ENCODE measurements at places on chromosomes 7 and 10. TPM values are rescaled to one million over a fixed set of nuclear protein-coding genes. Genes with fewer than 3 reads are reported as not detected.

Gene PAPOLB
- total RNA-seq, result 0.14 TPM

Gene FOXI2
- not detected for total RNA-seq

Gene KEL
- not detected for total RNA-seq

Gene HMX2
- not detected for total RNA-seq

Gene ZNF727
- total RNA-seq, result 0.28 TPM

Gene MYO1G
- under 0.01 TPM for total RNA-seq

Gene MARVELD1
- 15.5 TPM for total RNA-seq

Gene TMEM60
- total RNA-seq, result 20.4 TPM

Gene CHN2
- 0.71 TPM for total RNA-seq

Gene HTR7
- total RNA-seq, result 2.4 TPM

Gene OR2A5
- total RNA-seq, result not detected

Gene GIMAP6
- 0.14 TPM for total RNA-seq

Gene PDE1C
- 0.92 TPM for total RNA-seq

Gene ZNF117
- 3.4 TPM for total RNA-seq

Gene LAMB1
- 562 TPM for total RNA-seq

Gene C7orf57
- total RNA-seq, result not detected

Gene IRF5
- not detected for total RNA-seq

Gene C10orf53
- not detected for total RNA-seq
